ENCODE measurements at places on chromosomes 6 and 20.
A peak's percentile ranks its signal among the peaks of the same experiment; 100 is the strongest.

DNA sequence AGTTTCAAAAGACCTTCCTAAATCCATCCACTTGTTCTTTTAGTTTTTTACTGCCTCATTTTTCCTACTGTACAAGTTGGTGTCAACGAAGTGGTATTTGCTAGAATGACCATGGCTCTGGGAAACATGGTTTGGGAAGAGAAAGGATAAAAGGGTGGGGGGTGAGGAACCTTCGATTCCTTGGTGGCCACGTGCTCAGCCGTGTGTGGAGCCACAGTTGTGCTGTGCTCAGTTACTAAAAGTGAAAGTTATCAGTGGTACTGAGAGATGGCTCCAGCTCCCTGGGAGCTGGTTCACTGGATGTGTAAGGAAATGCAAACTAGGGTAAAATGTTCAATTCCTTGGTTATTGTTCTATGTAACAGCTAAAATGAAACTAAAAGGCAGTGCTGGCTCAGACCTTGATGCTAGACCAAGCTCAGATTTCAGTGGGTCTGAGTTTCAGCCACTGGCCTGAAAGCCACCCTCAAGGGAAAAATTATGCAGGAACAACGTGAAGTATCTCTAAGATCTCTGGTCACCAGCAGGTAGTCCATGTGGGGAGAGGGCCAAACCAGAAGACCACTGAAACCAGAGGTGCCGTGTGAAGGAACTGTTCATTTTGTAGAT, 7.4 kb upstream of the SLC22A2 start:
- no peak for DNase-seq

DNA sequence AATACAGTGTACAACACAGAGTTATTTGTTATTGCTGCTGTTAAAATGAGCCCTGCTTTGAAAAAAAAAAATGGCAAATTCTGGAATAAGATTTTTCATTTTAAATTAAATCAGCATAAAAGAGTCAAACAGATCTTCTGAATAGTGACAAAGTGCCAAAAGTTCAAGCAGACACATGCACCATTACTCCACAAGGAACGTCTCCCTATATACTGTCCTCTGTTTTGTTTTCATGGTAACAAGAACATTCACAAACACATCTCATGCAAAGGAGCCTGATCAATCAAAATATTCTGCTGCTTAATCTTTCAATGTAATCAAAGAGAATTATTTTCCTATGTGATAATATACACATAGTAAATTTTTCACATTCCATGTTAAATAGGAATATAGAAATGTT, 2.7 kb downstream of the HIVEP2 start:
- DNase-seq: no peak

- no peak for DNase-seq
Measured at GRCh38 chr6:26389349-26389894, 6.5 kb downstream of the BTN2A2 start.

DNA sequence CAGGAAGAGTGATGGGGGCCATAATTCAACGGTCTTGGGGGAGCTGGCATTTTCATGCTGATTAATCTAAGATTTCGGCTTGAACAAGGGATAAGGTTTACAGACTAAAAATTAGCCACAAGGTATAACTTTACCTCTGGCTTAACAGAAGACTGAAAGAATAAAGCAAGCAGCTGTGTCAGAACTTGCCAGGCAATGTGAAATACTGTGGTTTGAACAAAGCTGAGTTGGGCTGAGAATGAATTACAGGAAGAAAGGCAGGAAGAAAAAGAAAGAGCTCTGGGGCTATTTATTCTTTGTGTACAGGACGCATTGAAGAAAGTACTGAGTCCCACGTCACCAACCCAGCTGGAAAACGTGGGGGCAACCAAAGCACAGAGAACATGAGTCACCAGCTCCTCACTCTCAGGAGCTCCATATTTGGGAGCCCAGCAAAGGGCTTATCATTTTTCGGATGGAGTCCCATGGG, 121.5 kb upstream of the NEDD9 start:
- peak; percentile 27 for DNase-seq

- DNase-seq: no peak
Measured at GRCh38 chr20:12113468-12114371, 196.0 kb downstream of the BTBD3 start.

DNA sequence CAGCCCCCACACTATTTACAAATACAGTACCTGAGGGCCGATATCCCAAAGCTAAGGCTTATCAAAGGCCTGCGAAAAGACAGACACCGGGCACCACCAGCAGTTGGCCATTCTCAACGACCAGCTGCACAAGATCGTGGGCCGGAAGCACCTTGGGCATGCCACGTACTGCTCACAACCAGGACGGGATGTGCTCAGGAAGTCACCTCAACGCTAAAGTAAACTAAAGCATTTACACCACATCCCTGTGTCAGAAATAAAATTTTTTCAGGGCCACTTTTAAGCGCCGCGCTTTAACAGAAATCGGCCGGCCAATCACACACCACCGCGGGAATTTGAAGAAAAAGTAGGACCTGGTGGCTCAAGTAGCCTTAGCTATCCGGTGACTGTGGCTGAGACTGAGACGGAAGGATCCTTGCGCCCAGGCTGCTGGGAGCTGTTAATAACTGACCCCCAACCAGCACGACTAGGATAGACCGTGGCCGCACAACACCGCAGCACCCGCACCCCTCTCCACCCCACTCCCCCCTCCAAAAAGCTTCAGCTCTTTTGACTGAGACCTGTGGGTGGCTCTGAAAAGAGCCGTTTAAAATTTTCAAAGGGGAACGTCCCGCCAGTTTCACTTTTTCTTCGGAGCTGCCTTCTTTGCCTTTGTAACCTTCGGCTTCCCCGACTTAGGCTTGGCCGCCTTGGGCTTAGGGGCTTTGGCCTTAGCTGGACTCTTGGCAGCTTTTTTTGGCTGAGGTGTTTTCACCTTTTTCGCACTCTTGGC, 131.2 kb upstream of the BTN3A2 start:
- DNase-seq: no peak

All from left renal cortex interstitium (tissue), 4 donors.